CD4-positive, alpha-beta T cell treated with Interleukin-1 beta for 1 hour (primary cell): ENCODE measurements at places on chromosomes 6 and 20.

GRCh38 chr20:45937765-45938164, 3.3 kb downstream of the PCIF1 start:
- DNase-seq = no peak

DNA sequence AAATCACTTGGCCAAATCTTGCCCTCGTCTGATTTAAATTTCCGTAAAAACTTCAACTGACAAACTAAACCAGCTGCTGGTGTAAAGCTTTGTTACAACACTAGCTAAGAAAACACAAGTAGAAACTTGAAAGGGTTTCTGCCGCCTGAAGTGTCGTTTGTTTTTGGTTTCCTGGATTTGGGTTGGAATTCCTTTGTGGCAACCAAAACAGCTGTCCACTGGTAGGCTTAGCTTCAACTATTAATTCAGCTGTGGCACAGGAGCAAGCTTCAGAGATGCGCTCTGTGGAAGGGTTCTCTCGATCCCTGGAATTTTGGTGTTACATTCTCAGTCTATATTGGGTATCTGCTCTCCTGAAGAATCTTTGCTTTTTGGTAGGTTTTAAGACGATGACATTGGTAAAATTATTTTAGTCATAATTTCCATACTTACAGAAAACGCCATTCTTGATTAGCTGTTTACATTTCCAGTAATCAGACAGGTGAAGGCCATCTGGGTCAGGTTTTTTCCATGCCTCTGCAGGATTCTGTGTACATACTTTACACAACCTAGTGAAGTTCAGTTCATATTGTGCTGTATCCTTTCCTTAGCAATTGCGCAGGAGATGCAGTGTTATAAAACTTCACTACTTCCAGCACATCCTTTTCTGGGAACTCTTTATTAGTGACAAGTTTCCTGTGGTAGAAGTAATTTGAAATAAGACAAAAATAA, 29.9 kb upstream of the SAMD3 start:
- DNase-seq = no peak

DNA sequence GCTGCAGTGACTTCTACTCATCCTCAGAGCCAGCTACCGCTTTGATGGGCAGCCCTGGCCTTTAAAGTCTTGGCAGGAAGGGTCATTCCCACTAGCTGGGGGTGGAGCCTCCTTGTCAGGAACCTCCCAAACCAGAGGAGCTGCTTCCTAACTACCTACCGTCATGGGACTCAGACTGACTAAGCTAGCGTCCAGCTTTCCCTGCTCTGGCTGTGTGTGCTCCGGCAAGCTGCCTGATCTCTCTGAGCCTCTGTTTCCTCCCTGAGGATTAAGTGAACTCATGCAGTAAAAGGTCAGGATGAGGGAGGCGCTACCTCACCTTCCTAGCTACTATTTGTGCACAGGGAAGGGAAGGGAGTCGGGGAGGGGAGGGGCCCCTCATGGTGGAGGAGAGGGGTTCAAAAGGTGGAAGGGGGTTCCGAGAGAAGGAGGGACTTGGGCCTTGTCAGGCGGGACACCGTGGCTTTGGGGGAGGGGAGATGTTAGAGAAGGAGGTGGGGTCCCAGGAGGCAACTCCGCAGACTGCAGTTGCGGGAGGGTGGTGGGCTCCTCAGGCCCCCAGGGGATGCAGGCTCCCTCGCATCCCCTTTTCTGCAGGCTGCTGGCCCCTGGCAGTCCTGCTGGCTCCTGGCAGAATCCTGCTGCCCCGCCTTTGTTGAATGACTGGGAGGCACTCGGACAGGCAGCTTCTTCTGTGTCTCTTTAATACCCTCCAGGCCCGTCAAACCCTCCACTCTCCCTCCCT, 9.8 kb downstream of the DUSP15 start:
- DNase-seq = no peak

GRCh38 chr20:51569815-51570738, 27.6 kb upstream of the NFATC2 start:
- no peak for DNase-seq

DNA sequence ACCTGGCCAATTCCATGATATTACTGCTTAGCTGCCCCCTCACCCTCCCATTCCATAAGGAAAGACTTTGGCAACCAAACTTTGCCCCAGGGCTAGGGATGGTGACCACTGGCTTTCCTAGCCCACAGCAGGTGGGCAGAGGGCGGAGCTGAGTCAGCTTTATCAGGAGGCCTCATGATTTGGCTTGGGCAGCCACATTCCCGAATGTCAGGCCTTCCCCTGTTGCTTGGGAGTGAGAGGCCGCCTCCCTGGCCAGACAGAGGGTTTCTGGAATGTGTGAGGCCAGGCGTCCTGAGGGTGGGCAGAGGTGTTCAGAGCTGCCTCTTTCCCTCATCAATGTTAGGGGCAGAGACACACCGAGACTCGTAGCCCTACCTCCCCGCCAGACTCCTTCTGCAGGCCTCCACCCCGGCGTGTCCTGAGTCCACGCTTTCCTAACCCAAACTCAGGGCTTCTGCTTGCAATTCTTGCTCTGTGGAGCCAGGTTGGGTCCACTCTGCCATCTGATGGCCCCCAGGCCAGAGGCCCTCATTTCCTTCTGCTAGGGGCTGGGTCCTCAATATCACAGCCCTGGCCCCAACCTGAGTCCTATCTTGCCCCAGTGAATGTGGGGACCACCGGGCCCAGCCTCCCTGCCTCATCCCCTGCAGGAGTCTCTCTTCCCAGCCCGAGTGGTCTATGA, 19.3 kb downstream of the UQCC2 start:
- no peak for DNase-seq

GRCh38 chr6:31004794-31005193, 5.5 kb upstream of the MUC22 start:
- DNase-seq = no peak

GRCh38 chr20:57464642-57465211, 60.2 kb downstream of the CTCFL start:
- DNase-seq = no peak

GRCh38 chr6:27861861-27862260, 50.3 kb downstream of the OR2B2 start:
- DNase-seq = no peak

DNA sequence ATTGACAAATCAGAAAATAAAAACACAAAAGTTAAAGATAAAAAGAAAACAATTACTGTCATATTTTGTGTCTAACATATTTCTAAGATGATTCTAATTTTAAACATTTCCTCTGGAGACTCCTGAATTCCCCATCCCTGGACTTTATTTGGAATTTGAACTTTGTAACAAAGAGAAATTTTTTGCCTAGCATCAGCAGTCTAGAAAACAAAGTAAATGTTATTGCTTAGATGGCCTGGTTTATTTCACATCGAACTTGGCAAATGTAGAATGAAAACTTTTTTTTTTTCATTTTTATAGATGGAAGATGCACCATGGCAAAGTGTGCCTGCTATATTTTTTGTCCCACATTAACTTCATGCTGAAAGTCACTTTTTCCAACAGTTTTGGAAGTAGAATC, 159.1 kb downstream of the TBX18 start:
- no peak for DNase-seq

GRCh38 chr20:61739086-61739831, 326.4 kb downstream of the TAF4 start:
- DNase-seq = no peak

GRCh38 chr20:56350842-56351241, 7.9 kb upstream of the FAM210B start:
- DNase-seq = no peak

- DNase-seq = no peak
Observed at GRCh38 chr20:38158701-38159351, 6.2 kb downstream of the TGM2 start.

DNA sequence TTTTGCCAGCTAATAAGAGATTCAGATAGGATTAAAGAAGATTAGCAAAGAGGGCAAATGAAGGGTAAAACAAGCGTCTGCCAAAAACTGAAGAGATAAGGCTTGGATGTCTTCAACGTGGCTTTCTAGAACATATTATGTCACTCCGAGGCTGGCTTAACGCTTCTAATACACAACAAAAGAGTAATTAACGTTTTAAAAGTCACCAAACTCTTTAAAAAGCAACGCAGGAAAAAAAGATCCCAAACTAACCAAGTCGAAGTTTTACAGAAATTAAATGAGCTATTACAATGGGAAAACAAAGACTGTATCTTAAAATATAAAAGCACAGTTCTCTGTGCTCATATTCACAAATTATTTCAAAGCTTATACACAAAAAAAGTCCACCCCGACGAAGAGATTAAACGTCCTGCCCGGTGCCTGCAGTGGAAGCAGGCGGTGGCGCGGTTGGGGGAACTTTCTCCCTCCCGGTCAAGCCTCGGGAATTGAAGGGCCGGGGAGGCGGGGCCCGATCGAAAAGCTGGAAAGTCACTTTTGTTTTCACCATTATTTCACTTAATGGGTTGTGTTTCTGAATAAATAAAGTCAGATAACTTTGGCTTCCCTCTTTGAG, 1.2 kb downstream of the MAK start:
- no peak for DNase-seq

DNA sequence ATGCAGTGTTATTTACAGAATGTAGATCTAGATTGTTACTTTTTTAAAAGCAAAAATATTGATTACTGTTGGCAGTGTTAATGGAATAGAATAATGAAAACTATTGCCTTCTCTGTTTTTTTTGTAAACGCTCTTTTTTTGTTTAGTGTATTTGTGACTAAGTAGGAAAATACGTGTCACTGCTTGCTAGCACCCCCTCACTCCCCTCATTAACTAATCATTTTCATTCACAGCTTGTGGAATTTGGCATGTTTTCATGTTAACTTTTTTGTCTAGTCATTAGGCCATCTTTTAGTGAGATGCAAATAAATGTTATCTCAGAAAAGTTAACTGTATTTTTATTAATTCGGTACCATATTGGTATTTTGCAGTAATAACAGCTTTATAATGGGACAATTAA, 29.8 kb downstream of the ADGRG6 start:
- DNase-seq = no peak

- DNase-seq = no peak
Observed at GRCh38 chr6:139919107-139920026, 544.9 kb upstream of the CITED2 start.

GRCh38 chr6:136533487-136533886, 16.7 kb downstream of the MAP7 start:
- no peak for DNase-seq

- DNase-seq = no peak
Observed at GRCh38 chr6:122072014-122072647, 327.3 kb upstream of the HSF2 start.

DNA sequence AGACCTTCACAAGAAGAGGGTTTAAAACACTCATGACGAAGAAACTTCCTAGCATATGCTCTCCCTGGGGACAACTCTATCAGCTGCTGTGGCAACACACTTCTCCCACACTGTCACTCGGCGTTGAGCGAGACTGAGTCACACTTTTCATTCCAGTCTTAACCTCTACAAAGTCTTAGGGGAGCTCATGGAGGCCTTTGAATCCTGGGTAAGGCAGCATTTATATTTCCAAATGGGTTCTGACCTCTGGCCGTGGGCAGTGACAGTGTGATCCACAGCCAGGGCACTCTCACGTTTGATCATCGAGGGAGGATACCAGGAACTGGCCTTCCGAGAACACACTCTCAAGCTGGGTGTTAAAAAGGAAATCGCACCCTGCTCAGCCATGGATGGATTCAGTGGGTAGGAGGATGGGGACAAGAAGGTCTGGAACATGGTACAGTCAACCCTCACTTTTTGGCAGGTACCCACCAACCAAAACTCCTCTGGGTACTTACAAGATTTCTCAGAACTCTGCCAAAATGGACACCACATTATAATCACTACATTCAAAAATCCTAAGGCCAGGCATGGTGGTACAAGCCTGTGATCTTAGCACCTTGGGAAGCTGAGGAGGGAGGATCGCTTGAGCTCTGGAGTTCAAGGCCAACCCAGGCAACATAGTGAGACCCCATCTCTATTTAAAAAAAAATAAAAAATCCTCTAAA, 19.6 kb downstream of the RRBP1 start:
- no peak for DNase-seq

- DNase-seq = no peak
Observed at GRCh38 chr6:44068607-44069296, 58.5 kb downstream of the MRPL14 start.
